ENCODE measurements at places on chromosomes 5 and 9.

GRCh38 chr9:95512709-95513095, 4.1 kb downstream of the PTCH1 start:
- no peak for DNase-seq

GRCh38 chr9:96391021-96391765, 7.7 kb upstream of the SLC35D2 start:
- DNase-seq, result peak; percentile 74

DNA sequence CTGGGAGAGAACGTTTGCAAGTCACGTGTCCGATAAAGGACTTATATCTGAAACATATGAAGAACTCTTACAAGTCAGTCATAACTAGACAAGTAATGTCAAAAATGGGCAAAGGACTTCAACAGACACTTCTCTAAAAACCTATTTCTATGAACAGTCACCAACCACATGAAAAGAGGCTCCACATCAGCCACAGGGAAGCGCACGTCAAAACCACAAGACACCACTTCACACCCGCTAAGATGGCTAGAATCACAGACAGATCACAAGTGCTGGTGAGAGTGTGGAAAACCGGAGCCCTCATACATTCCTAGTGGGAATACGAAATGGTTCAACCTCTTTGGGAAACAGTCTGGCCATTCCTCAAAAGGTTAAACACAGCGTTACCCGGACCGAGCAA, 11.5 kb upstream of the CARD9 start:
- no peak for DNase-seq

DNA sequence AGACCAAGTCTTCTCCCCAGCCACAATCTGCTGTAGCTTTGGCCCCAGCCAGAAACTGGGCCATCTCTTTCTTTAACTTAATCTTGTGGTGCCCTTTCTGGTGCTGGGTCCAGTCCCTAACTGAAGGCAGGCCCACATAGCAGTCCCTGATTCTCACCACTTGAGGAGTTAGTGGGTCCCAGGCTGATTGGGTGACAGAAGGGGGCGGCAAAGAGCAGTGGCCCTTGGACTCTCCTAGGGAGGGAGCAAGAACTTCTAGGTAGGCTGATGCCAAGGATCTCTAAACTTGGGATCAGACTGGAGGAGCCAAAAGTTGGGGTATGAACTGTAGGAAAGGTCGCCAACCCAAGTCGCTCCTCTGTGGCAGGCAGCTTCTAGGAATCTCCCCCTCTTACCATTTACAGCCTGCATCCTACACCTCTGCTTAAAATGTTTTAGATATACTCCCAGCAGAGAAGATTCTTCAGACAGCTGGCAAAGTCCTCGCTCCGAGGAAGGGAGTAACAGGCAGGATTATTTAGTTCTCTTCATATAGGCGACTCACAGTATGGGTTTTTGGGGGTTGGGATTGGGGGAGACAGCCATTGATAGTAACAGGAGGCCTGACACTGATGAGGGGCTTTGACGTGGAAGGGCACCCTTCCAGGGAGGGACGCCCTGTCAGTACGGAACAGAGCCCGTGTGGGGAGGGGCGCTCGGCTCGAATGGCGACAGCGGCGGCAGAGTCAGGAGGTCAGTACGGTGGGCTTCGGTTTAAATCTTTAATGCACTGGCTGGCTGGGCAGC, 2.0 kb upstream of the CCL27 start:
- DNase-seq, result peak; percentile 89

GRCh38 chr9:24881361-24881760, 335.7 kb upstream of the IZUMO3 start:
- no peak for DNase-seq

Data from transverse colon (tissue), 4 donors.